ENCODE measurements at places on chromosomes 6 and 20.

DNA sequence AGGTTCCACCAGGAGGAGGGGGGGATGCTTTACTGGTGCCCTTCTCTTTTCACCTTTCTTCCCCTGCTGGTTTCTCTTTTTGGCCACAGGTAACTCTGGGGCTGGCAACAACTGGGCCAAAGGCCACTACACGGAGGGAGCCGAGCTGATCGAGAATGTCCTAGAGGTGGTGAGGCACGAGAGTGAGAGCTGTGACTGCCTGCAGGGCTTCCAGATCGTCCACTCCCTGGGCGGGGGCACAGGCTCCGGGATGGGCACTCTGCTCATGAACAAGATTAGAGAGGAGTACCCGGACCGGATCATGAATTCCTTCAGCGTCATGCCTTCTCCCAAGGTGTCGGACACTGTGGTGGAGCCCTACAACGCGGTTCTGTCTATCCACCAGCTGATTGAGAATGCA, 4.4 kb downstream of the TUBB1 start:
- DNase-seq, result no peak

- DNase-seq, result no peak
Observed at GRCh38 chr6:42744351-42744893, 1.5 kb downstream of the TBCC start.

DNA sequence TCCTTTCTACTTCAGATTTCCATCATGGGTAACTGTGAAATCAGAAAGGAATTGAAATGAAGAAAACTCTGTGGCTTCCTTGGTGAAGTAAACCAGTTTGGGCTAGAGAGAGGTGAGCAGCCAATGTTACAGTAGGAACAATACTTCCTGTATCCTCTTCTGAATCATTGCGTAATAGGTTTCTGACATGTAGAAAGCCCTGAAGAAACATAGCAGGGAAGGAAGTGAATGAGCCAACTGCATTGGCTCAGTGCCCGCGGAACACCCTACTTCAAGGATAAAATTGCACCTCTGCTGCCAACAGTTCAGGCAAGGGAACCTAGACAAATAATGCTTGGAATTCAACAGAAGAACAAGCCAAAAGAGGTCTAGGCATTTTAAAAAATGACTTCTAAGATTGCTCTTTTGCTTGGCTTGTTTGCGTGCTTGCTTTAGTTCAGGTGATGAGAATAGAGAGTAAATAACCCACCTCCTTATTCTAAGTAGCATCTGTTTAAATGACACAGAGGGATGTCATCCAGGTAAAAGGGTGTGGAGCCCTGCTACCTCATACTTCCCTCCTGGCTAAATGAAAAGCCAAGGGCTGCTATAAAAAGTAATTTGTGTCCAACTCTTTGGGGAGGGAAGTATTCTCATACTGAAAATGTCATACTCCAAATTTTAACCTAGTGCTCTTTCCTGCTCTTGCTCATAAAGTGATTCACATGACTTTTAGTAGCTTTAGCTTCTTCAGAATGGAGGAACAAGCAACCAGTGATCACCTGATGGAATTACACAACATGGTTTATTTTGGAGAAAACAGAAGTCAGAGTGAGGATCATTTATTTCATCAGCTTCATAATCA, 30.0 kb upstream of the AKIRIN2 start:
- peak; percentile 72 for DNase-seq

- no peak for DNase-seq
Observed at GRCh38 chr6:12263403-12263802, 26.8 kb upstream of the EDN1 start.

DNA sequence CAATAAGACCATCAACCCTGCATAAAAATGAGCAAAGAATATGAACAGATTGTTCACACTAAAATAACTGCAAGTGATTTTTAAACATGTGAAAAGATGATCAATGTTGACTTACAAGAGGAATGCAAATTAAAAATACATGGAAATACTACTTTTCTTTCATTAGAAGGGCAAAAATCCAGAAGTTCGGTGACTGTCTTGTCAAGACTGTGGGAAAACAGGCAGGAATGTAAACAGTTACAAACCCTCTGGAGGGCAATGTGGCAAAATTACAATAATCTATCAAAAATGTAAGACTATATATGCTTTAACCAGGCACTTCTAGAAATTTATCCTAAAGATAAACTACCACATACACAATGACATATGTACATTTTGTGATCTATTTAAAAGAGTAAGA, 86.7 kb downstream of the TNFAIP3 start:
- no peak for DNase-seq

GRCh38 chr6:39093149-39093708, 21.8 kb downstream of the SAYSD1 start:
- DNase-seq, result no peak

DNA sequence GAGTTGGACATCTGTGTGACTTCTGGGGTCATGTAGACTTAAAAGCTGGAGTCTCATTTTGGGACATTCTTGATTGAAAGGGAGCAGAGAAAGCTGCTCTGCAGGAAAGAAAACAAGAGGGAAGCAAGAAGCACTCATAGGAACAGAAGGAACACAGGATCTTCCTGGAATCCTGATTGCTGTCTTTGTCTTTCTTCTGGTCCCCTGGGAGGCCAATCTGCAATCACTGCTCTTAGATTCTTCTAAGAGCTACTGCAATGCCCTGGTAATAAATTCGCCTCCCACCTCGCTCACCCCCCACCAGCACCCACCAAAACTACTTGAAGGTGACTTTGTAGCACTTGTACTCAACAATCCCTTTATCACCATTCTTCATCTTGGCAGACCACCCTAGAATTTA, 51.8 kb downstream of the SLC35B3 start:
- no peak for DNase-seq

DNA sequence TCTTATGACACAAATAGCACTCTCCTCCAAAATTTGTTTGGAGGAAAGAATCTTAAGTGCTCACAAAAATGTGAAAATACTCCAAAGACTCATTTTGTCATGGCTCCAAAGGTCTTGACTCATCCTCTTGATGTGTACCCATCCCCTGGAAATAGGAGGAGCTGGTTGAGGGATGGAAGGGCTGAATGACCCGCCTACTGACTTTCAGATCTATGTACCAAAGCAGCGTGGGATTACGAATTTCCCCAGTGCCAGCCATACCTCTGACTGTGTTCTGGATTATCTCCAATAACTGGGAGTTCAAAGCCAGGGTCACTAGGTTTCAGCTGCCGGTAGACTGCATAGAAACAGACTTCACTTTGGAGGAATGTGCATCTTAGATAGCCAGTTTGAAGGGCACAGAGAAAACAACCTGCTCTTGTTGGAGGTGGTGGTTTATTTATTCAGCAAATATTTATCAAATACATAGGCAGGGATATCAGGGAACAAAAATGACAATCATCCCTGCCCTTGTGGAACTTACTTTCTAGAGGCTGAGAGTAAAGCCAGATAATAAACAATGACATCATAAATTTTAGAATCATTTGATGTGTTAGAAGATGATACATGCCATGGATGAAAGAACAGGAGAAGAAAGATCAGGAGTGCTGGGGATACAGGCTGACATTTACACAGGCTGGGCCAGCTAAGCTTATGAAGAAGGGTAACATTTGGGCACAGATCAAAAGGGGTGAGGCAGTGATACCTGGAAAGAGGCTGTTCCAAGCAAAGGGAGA, 246.6 kb downstream of the TBXT start:
- DNase-seq, result no peak

DNA sequence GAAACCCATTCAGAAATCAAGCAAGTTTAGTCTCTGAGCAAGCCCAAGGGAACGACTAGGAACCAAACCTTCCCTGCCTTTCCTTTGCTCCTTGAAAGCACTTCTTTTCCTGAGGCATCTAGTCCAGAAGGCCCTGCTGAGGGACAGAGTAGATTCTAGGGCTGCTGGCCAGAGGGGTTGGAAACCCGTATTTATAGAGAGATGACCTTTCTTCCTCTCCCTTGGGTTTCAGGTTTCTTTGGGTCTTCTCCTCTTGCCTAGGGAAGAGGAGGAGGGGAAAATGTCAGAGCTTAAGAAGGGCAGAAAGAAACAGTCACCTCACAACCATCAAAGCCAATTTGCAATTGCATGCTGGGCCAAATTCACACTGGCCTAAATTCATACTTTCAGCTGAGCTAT, 5.8 kb downstream of the APOBEC2 start:
- no peak for DNase-seq

GRCh38 chr20:19691125-19691524, 66.9 kb upstream of the RIN2 start:
- DNase-seq, result no peak

DNA sequence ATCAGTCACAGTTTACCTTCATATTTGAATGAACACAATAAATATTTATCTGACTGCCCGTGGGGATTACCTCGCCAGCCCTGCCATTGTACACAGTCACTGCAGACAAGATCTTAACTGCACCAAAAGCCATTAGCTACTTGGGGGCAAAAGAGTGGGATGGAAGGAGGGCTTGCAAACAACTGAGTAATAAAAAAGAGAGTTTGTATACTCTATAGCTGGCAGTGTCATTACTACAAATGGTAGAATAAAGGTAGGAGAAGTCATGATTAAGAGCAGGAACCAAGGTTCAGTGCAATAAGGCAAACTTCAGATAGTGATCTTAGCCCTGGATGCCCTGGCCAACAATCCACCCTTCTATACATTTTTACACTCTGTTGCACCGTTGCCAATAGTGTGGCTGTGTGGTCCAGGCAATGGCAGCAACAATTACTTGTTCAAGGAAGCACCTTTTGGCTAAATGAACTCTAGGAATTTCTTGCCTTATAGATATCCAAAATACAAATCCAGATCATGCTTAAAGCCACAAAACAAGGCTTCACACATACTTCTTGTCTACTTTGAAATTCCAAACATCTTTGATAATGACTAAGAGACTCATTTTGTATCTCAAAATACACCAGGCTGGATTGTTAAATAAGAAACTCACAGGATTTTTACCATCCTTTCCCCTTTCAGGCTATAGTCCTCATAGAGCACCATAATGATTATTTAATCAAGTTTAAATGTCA, 955.4 kb upstream of the ADGRB3 start:
- DNase-seq, result no peak

- no peak for DNase-seq
Observed at GRCh38 chr6:150403458-150404246, 34.8 kb downstream of the IYD start.

- no peak for DNase-seq
Observed at GRCh38 chr6:6412221-6412620, 91.8 kb upstream of the F13A1 start.

GRCh38 chr6:109356237-109356636, 26.0 kb downstream of the CD164 start:
- DNase-seq, result no peak

- no peak for DNase-seq
Observed at GRCh38 chr6:35600659-35601125, 88.0 kb upstream of the TULP1 start.

DNA sequence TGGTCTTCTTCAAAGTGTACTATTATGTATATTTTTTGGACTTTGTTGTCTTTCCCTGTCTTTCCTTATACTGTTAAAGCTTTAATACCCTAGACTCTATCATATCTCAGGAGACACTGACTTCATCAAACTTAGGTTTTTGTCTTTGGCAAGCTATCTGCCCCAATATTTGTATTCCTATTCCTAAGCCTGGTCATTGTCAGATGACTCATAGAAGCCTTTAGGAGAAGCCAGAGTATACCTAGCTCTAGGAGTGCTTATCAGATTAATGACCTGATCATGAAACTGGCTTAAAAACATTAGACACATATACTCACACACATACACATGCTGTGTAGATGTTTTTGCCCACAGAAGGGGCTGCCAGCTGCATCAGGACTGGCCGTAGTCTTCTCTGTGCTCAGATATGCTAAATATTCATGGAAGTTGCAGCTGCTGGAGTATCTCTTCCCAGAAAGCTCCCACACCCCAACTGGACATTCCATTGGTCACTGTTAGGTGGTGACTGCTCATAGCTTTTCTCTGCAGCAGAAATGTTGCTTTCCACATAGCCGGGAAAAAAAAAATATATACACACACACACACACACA, 102.0 kb downstream of the ANKS1A start:
- DNase-seq, result peak; percentile 53

- no peak for DNase-seq
Observed at GRCh38 chr6:69680302-69680701, 116.5 kb downstream of the LMBRD1 start.

DNA sequence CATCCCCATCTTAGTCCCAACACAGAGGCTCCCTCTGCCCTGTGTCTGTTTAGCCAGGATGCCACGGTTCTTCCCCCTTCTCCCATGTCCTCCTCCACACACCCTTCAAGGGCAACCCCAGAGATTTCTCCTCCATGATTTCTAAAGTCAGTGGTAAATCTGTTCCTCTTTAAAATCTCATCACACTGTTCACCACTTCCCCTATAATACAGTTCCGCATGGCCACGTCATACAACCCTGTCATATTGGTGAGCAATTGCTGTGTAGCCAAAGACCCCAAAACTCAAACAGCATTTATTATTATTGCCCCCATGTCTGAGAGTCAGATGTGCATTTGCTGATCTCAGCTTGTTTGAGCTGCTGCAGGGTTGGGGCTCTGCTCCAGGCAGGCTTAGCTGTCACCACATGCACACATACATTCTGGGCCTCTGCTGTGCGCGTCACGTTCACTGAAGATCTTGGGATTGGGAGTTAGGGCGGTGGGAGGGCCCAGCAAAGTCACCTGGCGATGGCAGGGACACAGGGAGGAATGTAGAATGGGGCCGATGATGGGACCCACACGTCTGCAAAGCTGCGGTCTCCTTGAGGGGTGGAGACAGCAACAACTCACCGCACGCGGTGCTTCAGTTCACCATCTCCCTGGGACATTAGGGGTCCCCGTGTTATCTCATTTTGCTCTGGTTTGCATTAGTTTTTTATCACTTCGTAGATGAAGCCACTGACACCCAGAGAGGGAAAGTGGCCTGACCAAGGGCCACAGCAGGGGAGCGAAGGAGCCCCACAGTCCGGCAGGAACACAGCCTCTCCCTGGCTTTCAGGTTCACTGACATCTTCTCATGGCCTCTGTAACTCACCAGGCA, 36.9 kb upstream of the CD93 start:
- no peak for DNase-seq

- DNase-seq, result no peak
Observed at GRCh38 chr6:22372922-22373321, 76.1 kb upstream of the PRL start.

DNA sequence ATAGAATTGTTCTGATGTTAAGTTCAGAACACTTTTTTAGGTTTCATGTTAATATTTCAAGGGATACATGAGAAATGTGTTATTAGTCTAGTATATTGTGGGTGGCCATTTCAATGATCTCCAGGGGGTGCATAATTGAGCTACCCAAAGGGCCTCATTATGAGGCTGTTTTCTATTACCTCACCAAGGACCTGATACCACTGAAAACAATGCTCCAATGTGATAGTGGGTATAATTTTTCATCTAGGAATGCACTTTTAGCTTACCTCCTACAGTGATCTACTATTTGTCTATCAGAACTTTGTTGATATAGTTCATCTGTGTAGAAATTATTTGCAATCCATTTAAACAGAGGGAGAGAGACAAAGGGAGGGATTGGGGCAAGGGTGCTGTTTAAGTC, 106.8 kb upstream of the HS3ST5 start:
- no peak for DNase-seq

GRCh38 chr6:2871953-2872352, 30.3 kb upstream of the SERPINB1 start:
- no peak for DNase-seq

DNA sequence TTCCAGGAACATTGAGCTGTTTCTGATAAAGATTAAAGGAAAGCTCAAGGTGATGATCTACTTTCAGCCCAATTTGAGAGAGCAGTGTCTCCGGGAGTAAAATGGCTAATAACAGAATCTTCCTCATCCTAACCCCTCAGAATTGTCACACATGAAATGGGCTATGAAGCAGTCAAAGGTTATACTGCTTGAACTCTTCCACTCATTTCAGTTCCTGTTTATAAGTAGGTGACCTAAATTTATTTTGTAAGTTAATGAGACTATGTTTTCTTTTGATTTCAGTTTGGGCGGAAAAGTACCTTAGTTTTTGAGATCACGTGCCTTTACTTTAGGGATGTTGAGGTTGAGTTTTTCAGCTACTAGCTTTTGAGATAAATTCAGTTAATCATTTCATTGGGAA, 47.2 kb downstream of the QKI start:
- DNase-seq, result no peak
